ENCODE measurements at places on chromosomes 6 and 20. TPM values are rescaled to one million over a fixed set of nuclear protein-coding genes. Genes with fewer than 3 reads are reported as not detected.

Gene FRMD1
- polyA plus RNA-seq: 0.02 TPM

Gene FAM110A
- polyA plus RNA-seq: 27.0 TPM

Gene BPIFA1
- not detected for polyA plus RNA-seq

Gene POM121L2
- not detected for polyA plus RNA-seq

Gene SYCP2L
- 0.63 TPM for polyA plus RNA-seq

Gene PPP1R16B
- 1.0 TPM for polyA plus RNA-seq
